ENCODE measurements at places on chromosomes 1 and 21.

GRCh38 chr1:10909697-10910680, 102.5 kb upstream of the TARDBP start:
- DNase-seq: no peak

- no peak for DNase-seq
Measured at GRCh38 chr1:155932081-155932480, 2.1 kb downstream of the KHDC4 start.

DNA sequence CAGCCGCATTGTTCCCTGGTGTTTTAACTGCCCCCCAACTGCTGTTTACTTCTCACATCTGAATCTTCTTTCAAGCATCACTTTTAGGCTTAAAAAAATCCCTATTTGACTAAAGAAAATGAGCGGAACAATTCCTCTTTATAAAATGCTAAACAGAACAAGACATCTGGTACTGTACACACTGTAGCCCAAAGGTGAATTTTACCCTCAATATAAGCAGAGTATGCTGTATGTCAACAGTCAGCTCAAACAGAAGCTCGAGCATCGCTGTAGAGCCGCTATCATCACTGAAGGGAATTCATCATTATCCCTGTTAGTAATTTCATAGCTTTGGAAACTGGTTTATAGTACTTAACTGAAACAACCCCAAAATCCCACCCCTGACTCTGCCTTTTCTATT, 85.3 kb downstream of the LRRC8D start:
- DNase-seq: no peak

DNA sequence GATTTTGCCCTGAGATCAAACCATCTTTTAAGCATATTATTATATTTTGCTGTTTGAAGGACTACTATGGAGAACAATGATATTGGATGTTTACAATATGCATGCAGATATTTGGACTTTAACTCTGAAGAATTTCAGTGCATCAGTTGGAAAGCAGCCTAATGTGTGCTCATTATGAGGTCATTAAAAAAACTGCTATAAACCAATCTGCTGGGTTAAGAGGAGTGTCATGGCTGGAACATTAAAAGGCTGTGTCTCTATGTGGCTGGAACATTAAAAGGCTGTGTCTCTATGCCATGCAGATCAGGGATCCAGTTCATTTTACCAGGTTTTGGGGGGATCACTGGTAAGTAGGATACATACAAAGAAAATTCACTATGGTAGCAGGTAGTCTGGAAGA, 77.6 kb downstream of the SPATA46 start:
- DNase-seq: no peak
